Dermis microvascular lymphatic vessel endothelial cell (primary cell): ENCODE measurements at places on chromosomes 4 and X.

- no peak for DNase-seq
Measured at GRCh38 chrX:100830143-100830542, 10.0 kb downstream of the CSTF2 start.

DNA sequence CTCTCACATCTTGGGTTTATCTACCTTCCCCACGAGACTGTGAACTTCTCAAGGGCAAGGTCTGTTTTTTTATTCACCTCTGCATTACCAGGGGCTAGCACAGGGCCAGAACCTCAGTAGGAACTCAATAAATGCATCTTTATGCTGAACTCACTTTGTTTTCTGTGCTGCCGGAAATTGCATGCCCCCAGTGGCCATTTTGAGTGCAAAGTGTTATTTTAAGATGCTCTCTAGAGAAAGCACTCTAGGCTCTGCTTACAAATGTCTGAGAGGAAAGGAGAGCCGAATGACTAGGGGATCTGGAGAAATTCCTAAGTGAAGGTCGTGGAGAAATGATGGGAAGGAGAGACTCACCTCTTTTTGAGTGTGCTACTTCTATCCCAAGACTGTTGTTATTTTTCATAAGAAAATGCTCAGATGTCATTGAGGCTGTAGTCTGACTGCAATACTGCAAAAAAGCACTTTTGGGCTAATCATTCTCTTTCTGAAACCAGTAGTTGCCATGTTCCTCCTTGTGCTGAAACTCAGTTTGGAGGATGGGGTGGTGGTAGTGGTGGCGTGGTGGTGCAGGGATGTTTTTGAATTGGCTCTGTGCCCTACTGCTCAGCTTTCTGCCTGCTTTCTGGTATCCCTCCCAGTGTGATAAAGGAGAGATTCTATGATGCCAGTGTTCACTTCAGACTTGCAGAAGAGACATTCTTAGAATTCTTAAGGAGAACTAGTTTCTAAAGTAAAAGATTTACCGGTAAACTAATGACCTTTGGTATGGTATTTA is 41.3 kb downstream of the DOCK11 start:
- DNase-seq, result no peak

DNA sequence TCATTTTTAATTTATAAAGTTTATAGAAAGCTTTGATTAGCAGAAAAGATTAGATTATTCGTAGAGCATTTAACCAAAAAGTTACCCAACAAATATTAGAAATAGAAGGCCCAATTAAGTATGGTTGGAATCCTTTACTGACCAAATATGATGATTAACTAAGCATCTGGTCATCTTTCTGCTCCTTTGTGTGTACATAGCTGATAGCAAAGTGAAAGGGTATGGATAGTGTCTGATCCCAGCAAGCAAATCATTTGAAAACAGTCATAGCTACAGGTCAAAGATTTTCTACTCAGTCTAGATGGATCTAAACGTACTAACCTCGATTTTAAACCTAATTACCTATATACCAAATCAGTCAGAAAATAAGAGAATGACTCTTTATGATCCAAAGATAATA is 7.3 kb upstream of the MAB21L2 start:
- DNase-seq, result no peak

DNA sequence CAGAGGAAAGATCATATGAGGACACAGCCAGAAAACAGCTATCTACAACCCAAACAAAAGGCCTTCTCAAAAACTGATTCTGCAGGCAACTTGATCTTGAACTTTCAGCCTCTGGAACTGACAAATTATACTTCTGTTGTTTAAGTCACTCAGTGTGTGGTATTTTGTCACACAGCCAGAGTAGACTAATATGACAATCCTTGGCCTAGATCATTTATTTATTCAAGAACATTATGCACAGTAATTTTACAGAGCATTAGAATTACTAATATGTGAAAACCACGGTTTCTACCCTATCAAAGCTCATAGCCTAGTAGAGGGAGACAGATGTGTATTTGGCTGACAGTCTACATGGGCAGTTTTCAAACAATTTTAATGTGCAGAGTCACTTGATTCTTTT is 167.8 kb upstream of the PCDH18 start:
- no peak for DNase-seq

GRCh38 chr4:140195806-140196205 is 41.8 kb upstream of the MAML3 start:
- DNase-seq, result no peak

DNA sequence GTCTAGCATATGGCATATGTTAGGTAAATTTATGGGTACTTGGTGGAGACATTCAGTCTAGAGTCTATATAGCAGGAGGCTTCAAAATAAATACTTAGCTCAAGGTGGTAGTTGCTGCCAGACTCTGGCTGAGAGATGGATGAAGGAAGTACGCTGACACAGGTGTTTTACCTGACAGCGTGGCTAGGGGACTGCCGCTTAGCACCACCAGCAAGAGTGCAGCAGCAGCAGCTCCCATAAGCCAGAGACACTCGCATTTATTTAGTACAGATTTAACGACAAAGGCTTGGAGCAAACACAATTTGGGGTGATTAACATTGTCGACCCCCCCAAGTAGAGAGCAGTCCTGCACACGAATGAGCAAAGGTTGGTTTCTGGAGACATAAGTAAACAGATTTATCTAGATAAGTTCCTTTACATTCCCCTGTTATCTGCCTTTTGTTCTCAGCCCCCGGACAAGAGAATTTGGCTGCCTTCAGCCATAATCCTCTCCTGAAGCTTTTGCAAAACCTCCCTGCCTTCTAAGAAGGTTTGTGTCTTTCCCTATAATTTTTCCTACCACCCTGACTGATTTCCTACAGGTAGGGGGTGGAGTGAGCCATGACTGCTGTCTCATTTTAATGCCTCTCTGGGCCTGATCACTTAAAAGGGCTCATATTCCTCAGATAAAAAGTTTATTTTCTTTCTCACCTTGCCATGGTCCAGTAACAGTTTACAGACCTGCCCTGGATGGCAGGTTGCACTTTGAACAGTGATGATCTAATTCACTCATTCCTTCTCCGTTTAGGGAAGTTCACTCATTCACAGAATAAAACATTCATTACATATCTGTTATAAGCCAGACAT is 64.6 kb downstream of the RHOH start:
- no peak for DNase-seq

- no peak for DNase-seq
Measured at GRCh38 chr4:131304686-131305085, 1844.4 kb upstream of the PCDH10 start.

DNA sequence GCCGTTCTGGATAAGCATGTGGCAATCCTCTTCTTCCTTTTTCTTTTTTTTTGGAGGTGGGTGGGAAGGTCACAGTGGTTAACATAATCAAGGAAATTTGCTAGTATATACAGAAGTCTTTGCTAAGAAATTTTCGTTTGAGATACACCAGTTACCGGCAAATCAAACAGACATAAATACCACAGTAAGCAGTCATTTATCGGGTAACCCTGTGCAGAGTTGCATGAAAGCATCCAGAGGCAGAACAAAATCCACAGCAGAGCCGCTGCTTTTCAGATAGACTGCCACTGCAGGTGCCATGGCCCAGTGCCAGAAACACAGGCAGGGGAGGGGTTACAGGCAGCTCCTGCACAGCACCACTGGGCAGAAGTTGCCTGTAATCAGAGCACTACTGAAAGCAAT is 179.1 kb upstream of the MAB21L2 start:
- DNase-seq, result peak; percentile 27

GRCh38 chrX:20437683-20438082 is 171.0 kb upstream of the RPS6KA3 start:
- DNase-seq, result no peak

DNA sequence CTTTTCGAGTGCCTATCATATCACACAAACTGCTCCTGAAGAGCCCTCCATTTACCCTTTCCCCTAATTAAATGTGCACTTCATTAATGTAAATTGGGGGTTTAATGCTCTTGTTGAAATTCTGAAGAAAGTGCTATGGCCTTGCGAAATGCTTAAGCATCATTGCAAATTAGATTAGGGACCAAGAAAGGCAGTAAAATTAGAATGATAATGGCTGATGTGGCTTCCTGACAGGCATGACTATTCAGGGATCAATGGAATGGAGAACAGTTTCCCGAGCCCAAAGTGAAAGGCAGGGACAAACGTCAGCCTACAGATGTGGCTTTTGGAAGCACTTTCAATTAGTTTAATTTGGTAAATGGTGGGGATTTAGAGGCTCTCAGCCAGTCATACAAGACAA is 120.1 kb downstream of the NKX6-1 start:
- DNase-seq, result no peak

DNA sequence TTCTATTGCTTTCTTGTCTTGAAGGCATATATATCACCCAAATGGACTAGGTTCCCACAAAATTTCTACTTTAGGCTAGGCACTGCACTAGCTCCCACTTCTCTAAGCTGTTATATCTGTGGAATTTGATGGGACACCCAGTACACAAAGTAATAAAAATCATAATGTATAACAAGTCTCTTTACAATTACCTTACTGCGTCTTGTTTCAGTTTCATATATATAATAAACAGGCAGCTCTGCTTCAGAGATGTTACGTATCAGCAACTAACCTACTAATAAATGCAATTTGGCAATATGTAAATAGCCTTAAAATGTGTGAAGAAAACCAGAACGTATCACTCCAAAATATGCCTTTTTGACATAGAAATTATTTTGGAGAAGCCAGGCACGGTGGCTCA is 42.0 kb upstream of the UGDH start:
- DNase-seq, result no peak

- peak; percentile 53 for DNase-seq
Measured at GRCh38 chrX:71652405-71652804, 14.9 kb upstream of the LOC101059915 start.

DNA sequence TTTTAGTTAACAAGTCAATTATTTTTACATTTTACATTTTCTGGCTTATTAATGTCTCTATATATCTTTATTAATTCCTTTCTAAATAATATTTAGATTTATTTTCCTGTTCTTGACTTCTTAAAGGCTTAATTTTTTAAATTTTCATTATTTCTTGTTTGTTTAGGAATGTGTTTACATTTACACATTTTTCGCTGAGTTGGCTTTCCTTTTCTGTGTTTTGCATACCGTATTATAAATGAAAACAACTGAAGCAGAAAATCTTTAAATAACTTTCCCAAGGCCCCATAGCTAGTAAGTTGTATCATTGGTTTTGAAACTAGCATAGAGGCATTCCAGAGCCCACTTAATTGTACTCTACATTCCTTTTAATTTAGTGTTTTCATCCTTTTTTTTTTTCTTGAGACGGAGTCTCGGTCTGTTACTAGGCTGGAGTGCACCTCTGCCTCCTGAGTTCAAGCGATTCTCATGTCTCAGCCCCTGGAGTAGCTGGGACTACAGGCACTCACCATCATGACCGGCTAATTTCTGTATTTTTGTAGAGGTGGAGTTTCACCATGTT is 261.6 kb downstream of the IQCM start:
- no peak for DNase-seq

DNA sequence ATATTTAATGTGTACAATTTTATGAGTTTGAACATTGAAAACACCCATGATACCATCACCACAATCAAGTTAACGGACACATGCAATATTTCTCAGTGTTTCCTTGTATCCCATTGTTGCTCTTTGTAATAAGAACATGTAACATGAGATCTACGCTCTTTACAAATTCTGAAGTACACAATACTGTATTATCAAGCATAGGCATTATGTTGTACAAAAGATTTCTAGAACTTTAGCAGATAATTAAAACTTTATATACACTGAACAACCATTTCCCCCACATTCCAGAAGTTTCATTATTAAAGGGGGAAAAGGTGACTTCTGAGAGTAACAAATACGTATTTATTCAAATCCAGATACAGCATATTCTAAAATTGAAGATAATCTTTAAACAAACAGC is 114.5 kb downstream of the SLC10A7 start:
- DNase-seq, result no peak

GRCh38 chr4:147740176-147740575 is 8.3 kb downstream of the ARHGAP10 start:
- no peak for DNase-seq

- DNase-seq, result peak; percentile 69
Measured at GRCh38 chr4:100289946-100290345, 99.7 kb upstream of the DDIT4L start.

- DNase-seq, result no peak
Measured at GRCh38 chr4:120865985-120866384, 56.5 kb downstream of the PRDM5 start.

- no peak for DNase-seq
Measured at GRCh38 chrX:10195425-10195824, 38.6 kb downstream of the CLCN4 start.

DNA sequence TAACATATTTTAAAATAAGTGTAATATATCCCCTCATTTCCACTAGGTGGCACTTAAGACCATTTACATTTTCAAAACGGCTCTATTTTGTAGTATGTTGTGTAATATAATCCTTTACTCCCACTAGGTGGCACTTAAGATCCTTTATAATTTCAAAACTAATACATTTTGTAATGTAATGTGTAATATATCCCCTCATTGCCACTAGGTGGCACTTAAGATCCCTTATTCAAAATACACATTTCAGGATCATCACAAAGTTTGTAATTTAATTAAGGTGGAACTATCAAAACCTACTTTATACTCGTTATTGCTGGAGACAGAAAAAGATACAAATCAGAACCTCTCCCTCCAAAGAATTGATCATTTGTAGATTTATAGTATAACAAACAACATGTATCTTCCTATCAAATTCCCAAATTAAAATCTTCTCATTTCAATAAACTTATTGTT is 132.5 kb downstream of the ARHGAP6 start:
- peak; percentile 57 for DNase-seq

DNA sequence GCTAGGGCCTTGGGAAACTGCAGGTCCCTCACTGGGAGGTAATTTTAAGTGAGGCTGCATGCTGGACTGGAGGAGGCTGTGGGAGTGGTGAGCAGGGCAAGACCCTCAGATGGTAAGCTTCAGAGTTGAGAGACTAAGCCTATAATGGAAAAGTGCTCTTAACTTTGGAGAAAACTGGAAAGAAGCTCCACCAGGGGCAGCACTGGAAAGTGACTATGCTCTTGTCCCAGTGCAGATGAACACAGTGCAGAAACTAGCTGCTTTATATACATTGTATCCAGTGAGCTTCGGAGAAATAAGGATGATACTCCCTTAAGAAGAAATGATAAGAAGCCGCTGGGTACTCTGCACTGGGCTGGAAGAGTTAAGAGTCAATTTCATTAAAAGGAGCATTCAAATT is 3.2 kb upstream of the MAGEB2 start:
- no peak for DNase-seq

DNA sequence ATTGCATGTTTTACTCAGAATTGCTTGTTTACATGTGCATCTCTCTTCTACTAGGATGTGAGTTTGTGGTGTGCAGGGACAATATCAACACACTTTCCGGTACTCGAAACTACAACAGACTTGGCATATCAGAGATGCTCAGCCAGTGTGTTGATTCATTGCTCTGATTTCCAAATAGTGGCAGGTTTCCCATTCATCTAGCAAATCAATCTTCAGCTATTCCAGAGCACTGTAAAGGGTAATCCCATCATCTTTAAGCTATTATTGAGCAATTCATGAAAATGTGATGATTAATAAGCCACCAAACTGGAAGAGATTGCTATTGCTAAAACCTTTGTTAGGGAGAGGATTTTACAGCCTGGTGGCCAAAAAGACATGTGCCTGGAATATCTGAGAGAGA is 574.2 kb upstream of the CPEB2 start:
- DNase-seq, result no peak

- no peak for DNase-seq
Measured at GRCh38 chrX:139049465-139049864, 337.9 kb upstream of the FGF13 start.
